ENCODE measurements at places on chromosomes 6 and 20. TPM values are rescaled to one million over a fixed set of nuclear protein-coding genes. Genes with fewer than 3 reads are reported as not detected.

DNA sequence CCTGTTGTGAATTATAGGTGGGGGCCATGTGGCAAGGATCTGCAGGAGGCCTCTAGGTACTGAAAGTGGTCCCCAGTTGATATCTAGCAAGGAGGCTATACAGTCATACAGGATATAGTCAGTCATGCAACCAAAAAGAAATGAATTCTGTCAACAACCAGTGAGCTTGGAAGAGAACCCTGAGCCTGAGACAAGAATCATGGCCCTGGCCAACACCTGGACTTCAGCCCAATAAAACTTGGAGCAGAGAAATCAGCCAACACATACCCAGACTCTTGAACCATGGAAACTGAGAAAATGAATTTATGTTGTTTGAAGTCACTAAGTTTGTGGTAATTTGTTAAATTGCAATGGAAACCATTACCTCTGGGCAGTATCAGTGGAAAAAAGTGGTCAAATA lies 370.2 kb downstream of the KIF16B start:
- no peak for DNase-seq

DNA sequence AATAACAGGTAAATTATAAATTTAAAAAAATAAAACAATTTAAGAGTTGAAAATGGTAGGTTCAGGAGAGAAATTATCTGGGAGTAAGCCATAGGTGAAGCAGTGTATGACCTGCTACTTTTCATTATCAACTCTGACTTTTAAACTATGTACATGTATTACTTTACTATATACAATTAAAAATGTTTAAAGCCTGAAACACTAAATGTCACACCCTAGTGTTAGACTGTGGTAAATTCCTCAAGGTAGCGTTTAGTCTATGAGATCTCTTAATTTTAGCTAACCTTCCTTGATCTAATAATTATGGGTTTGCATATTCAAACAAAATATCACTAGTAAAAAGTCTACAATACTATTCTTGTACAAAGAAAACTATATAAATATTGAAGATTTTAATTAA lies 22.3 kb upstream of the TBC1D32 start:
- DNase-seq, result no peak

Gene TBXT
- 5.3 TPM for total RNA-seq

Gene MYB
- total RNA-seq, result 26.1 TPM

DNA sequence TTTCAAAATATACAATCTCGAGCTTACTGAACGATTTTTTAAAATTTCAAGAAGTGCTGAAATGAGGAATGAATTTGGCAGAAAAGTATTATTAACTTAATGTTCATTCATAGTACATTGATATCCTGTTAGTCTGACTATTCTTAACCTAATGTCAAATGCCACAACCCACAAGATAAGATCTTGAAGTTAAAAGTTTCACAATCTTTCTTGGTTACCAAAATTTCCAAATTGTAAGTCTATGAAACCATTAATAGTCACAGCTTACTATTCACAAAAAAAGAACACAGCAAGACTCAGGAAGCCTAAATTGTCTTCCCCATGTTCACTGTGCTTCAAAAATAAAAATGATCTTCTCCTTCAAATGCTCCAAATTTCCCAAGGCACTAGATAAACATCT lies 71.3 kb downstream of the HACE1 start:
- DNase-seq, result no peak

DNA sequence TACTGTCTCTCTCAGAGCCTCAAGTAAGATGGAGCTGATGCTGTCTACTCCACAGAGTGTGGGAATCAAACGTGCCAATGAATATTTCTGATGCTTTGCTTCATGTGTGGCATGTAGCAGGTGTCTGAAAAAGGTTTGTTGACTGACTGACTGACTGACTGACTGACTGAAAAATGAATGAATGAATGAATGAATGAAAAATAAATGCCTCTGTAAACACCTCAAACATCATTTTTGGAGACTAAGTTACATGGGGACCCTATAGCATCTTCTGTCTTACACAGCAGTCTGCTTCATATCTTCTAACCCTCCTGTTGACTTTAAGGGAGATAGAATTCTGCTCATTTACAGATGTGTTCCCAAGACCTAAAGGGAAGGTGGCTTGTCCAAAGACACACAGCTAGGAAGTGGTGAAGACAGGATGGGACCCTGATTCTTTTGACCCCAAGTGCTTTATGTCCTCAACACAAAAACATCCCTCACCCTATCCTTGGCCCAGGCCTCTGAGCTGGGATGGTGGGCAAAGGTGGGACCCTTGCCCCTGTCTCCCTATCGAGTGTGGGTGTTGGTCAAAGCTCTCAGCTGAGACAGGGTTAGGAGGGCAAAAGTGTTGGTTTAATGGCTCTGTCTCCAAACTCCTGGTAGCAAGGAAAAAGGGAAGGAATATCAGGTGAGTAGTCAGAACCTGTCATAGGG lies 104.4 kb downstream of the TOX2 start:
- no peak for DNase-seq

DNA sequence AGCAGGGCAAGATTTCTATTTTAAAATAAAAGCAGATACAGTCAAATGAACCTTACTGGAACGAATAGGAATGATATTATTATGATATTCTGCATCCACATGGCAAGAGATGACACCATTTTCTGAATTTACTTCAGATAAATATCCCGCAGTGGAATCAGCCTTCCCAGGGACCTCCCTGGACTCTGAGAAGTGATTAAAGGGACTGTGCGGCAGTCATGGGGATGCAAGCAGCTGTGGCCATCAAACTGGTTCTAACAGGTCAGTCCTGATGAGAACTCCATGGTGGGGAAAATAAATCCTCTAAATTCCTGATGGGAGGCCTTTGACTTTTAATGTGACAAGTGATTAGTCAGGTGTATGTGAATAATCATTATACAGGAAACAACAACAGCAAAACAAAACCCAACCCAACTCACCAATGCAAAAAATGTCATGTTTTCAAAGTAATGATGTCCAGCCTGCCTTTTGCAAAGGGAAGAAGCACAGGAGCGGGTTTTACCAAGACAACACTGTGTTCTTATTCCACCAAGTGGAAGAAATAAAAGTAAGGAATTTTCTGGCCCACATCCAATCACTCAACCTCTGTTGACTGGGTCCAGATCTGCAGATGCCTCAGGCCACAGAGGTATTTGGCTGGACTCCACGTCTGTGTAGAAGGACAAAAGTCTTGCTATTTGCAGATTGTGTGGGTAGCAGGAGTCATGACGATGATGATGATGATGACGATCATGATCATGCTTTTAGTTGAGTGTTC lies 61.9 kb upstream of the CITED2 start:
- DNase-seq, result no peak

Gene TRIM15
- total RNA-seq, result not detected

GRCh38 chr6:166567107-166567506 lies 19.4 kb downstream of the RAMACL start:
- DNase-seq, result no peak

DNA sequence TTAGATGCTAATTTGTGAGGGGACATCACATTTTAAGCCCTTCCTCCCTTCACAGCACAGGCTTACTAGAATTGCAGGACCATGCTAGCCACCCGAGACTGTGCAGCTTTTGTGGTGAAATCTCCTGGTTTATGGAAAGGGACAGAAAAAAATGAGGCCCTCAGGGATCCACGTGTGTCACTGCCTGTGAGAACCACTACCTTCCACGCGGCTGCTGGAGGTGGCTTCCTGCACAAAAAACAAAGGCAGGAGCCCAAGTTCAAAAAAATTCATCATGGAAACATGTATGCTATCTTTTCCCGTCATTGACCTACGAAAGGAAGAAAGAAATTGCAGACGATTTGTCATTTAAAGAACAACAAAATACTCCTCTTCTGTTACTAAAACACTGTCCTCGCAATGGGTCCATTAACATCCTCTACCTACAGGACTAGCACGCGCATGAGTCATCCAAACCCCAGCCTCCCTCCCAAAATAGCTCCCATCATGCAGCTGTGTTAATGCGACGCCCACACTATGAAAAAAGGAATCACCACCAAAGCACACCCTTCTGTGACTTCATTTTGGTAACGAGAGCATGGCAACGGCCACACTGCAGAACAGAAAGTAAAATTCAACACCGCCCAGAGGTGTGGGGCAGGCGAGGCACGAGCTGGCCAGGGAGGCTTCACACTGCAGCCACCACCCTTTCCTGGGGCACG lies 45.7 kb downstream of the RAMACL start:
- DNase-seq, result no peak

- peak; percentile 33 for DNase-seq
Measured at GRCh38 chr6:104653781-104654180, 205.9 kb downstream of the HACE1 start.

GRCh38 chr20:15976047-15976736 lies 597.1 kb downstream of the KIF16B start:
- no peak for DNase-seq

GRCh38 chr6:3014675-3015066 lies 15.0 kb downstream of the NQO2 start:
- DNase-seq, result no peak

DNA sequence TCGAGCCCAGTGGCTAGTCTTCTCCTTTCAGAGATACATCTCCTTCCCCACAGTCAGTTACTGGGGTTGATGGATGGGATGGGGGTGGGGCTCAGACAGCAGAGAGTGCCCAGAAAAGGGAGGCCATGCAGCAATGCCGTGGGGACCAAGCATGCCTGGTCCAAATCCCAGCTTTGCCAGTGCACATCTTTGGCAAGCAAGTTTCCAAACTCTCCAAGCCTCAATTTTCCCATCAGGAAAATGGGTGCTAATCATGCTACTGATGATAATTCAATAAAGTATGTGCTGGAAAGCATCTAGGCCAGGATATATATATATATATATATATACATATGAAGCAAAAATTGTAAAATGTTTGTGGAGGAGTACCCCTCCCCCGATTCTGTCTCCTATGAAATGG lies 78.9 kb downstream of the CD40 start:
- DNase-seq, result no peak

- no peak for DNase-seq
Measured at GRCh38 chr20:64131406-64131805, 24.0 kb upstream of the NPBWR2 start.

DNA sequence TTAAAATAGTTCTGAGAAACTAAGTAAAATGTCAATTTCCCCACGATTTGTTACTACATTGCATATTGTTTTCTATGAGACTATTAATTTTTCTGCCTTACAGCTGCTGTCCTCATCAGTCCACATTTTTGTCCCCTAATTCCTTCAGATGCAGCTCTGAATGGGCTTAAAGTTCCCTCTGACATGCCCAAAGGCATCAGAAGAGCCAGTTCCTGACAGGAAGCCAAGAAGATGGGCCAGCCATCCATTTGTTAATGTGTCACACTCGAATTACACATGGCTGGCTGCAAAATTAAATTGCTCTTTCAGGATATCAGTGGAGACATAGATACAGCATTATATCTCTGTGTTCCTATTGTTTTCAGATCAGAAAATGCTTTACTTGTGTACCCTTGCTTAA lies 1223.0 kb downstream of the EPHA7 start:
- DNase-seq, result no peak

Gene BCL2L1
- total RNA-seq, result 64.2 TPM

Gene TCEA2
- 72.3 TPM for total RNA-seq

DNA sequence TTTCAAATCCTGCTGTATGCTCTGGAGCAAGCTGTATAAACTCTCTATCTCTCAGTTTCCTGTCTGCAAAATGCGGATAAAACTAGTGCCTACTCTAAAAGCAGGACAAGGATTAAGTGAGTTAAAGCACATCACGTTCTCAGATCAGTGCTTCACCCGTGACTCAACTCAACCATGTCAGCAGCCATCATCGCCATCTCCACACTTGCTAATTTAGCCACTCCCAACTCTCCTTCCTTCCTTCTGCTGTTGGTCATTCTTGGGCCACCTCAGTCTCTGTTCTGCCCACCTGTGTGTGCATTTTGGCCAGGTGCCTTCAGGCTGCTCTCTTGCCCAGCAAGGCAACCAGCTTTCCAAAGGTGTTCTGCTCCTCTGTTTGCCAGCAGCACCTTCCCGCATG lies 260.0 kb upstream of the CDYL start:
- no peak for DNase-seq

Gene TPD52L1
- not detected for total RNA-seq

Gene ACSS1
- 0.40 TPM for total RNA-seq

- peak; percentile 50 for DNase-seq
Measured at GRCh38 chr6:112086744-112087135, 542 bp downstream of the TUBE1 start.

Gene FAM217A
- total RNA-seq, result not detected

- DNase-seq, result no peak
Measured at GRCh38 chr6:30206152-30206551, 7.1 kb downstream of the TRIM26 start.

DNA sequence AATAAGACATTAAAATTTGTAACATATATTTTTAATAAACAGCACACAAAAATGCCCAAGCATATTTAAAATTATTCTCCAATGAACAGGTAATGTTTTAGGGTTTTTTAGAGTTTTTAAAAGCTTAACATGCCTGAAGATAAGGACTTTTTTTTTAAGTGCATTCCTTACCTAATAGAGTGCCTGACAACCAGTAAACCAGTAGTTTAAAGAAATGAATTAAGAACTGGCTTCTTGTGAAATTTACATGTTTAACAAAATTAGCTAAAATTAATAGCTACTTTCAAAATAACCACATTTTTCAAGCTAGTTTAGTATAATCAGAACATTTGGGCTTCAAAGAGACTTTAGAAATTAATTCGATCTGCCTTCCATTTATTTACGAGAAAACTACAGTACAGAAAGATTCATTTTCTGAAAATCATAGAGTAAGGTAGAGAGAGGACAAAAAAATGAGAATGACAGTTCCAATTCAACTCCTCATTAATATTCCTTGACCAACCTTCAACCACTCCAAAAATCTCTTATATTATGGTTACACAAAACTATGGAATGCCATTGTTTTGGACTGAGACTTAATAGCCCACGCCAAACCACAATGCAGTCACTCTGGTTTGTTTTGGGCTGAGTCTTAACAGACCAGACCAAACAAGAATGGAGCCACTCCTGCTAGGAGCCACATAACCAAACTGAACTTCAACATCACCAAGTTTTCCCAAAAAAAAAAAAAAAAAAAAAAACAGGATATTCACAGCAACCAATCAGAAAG lies 5.7 kb upstream of the PLN start:
- no peak for DNase-seq

GRCh38 chr6:139330306-139330705 lies 38.5 kb upstream of the TXLNB start:
- DNase-seq, result no peak

DNA sequence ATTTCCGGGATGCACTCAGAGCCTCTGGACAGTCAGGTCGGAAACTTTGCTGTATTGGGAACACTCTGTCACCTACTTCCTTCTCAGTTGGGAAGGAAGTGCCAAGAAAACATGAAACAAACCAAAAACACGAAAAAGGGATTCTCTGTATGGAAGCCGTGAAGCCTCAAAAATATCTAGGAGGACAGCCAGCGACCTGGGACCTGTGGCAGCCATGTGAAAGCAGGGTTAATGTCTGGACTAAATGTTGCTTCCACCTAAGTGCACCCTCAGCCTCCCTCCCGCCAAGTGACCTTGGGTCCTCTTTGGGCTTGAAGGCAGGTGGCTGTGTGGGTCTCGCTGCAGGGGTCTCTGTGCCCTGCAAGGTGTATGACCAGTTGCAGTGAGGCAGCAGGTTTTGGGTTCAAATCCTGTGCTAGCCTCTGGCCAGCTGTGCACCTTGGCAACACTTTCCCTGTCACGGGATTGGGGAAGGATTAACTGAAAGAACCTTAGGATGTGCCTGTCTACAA lies 851 bp downstream of the MAVS start:
- DNase-seq, result peak; percentile 12
